ENCODE measurements at places on chromosomes 11 and 22.
A peak's percentile ranks its signal among the peaks of the same experiment; 100 is the strongest.

- DNase-seq, result peak; percentile 93
Measured at GRCh38 chr11:75593286-75593915, 31.3 kb downstream of the SERPINH1 start.

DNA sequence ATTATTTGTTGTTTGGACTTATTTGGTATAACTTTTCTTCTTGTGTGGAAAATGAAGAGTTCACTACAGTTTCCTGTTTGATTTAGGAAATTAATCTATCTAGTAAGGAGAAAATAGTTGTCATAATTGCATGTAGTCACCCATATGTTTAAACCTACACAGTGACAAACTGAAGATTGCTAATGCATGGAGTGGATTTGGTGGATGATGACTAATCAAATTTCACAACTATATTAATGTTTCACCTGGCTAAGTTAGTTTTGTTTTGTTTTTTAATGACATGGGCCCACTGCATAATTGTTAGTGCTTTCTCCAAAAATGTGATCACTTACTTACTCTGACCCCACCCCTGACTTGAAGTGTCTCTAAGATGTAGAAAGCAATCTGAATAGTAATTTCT, 170.6 kb downstream of the DYNC2H1 start:
- no peak for DNase-seq

- DNase-seq, result no peak
Measured at GRCh38 chr22:49937758-49938564, 19.5 kb downstream of the CRELD2 start.

- DNase-seq, result no peak
Measured at GRCh38 chr11:40037005-40037404, 1422.4 kb downstream of the LRRC4C start.

GRCh38 chr11:96706761-96707160, 316.9 kb downstream of the JRKL start:
- no peak for DNase-seq

DNA sequence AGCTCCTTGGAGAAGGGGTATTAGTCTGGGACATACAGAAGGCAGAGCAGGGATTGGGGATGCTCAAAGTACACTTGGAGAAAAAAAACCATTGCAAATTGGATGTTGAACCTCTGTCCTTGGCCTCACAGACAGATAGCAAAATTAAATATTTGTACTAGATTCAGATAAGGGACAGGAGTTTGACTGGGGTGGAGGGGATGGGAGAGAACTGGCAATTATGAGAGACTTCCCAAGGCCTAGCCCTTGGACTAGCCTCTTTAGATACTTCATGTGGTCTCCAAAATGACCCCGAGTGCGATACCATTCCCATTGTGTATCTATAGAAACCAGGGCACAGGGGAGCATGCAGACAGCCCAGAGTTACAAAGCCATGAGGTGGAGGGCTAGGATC, 15.5 kb downstream of the DGAT2 start:
- DNase-seq, result no peak

- DNase-seq, result no peak
Measured at GRCh38 chr11:19092342-19092741, 24.6 kb upstream of the ZDHHC13 start.

DNA sequence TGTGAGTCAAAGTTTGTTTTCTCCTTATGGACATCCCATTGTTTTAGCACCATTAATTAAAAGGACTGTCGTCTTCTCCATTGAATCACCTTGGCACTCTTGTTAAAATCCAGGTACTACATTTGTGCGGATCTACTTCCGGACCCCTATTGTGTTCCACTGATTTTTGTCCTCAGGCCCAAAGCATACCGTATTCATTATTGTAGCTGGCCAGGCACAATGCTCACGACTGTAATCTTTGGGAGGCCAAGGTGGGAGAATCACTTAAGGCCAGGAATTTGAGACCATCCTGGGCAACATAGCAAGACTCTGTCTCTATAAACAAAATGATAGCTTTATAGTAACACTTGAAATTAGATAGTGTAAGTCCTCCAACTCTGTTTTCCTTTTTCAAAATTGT, 8.9 kb upstream of the GNB1L start:
- no peak for DNase-seq

- DNase-seq, result peak; percentile 44
Measured at GRCh38 chr11:12043221-12043620, 34.8 kb upstream of the DKK3 start.
